ENCODE measurements at places on chromosomes 16 and 17. TPM values are rescaled to one million over a fixed set of nuclear protein-coding genes. Genes with fewer than 3 reads are reported as not detected.

Gene PRSS27
- 0.46 TPM for polyA plus RNA-seq

DNA sequence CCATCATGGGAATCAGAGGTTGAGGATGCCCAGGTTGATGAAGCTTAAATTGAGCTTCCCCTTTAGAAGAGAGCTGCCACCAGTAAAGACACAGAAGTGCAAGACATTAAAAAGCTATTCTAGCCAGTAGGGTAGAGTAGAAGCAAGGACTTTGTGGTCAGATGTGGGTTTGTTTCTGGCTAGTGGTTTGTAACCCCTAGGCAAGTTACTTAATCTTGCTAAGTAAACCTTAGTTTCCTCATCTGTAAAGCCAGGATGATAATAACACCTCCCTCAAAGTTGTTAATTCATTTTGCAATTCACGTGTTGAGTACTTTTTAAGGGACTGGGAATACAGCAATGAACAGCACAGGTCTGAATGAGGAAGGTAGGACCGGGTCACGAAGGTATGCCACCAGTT, 3.6 kb downstream of the SNTB2 start:
- no peak for DNase-seq

Gene SBK1
- polyA plus RNA-seq, result 2.9 TPM

DNA sequence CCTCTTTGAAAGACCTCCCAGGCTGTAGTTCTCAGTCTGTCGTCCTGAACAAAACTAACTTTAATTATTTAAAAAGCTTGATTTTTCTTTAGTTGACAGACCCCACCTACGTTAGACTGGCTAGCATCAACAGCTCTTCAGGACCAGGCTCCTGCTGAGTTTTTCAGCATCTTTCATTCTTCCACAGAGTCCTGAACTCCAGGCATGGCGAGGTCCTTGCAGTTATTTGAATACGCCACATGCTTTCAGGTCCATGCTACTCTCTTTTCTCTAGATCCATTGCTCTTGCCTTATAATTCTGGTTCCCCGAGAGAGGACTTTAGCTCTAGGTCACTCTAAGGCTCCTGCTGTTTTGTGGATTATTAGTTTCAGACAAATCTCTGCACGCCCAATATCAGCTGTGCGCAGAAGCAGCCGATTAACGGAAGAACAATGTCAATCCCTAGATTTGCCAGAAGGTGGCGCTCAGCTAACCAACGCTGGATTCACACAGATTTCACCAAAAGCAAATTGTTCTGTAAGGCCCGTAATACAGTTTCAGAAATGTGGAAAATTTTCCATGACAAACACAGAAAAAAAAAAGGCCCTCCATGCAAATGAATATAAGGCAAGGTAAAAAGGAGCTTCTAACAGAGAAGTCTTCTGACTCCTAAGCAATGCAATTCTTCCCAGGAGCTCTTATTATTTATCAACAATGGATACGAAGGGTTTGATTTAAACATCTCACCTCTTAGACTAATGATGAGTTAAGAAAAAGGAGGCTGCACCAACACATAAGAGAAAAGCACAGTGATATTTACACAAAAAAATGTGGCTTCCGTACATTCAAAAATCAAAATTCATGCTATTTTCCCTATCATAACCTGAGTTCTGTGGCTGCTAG, 33.5 kb upstream of the BCO1 start:
- no peak for DNase-seq

DNA sequence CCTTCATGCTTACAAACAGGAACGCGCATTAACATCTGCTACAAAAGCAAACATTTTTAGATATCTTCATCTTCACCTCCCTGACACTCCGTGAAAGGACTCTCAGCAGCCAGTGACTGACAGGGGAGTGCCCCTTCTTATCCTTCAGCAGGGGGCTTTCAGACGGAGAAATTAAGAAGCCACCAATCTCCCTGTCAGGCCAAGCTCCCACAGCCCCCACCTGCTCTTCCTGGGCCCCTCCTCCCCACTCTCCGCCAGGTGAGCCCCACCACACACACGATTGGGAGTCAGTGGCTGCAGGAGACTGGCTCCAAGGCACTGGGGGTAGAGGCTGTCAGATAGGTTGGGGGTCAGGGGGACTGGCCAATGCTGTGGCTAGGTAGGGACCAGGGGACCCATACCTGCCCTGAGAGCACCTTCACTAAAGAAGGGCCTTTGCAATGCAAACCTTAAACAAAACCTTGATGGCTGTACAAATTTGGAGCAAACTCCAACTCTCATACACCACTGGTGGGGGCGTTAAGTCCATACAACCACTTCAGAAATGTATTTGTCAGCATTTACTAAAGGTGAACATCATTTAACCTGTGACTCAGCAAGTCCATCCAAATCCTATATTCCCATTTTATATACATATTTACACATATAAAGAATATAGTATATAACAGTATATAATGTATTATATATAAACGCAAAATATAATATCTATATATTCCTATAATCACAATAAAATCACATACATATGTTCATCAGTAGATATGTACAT, 232.2 kb downstream of the ZNF423 start:
- DNase-seq, result no peak

DNA sequence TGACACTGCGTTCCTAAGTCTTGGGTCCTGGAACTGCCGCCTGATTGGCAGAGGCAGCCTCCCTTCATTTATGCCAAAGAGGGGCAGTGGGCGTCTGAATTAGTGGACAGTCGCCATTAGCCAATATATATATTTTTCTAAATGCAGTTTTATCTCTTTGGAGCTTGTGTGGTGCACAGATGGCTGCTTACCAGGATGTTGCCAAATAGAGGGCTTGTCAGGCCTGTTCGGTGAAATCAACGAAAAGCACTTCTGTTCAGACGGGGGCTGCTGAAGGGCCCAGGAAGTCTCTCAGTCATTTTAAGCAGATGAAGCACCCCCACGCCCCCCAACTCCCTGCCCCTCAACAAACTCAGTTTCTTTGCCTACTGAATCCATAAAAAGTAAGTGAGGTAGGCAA, 66.0 kb downstream of the RAP1GAP2 start:
- DNase-seq, result no peak

DNA sequence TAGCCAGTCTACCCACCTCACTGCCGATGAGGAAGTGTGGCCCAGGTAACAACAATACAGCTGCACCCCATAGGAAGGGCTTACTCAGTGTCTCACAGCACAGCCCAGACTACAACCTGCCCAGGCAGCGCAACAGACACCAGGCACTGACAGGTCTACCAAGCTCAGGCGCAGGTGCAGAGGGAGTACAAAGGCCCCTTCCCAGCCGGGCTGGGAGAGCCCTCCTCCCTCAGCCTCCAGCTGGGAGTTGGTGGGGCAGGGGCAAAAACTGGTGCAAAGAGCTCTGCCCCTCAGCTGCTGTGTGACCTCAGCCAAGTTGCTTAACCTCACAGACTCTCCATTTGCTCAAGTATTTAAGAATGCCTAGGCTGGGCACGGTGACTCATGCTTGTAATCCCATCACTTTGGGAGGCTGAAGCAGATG, 112.6 kb upstream of the LHX1 start:
- no peak for DNase-seq

Gene METTL23
- 41.8 TPM for polyA plus RNA-seq

Gene MPO
- 0.15 TPM for polyA plus RNA-seq

Gene CCNF
- 0.93 TPM for polyA plus RNA-seq

DNA sequence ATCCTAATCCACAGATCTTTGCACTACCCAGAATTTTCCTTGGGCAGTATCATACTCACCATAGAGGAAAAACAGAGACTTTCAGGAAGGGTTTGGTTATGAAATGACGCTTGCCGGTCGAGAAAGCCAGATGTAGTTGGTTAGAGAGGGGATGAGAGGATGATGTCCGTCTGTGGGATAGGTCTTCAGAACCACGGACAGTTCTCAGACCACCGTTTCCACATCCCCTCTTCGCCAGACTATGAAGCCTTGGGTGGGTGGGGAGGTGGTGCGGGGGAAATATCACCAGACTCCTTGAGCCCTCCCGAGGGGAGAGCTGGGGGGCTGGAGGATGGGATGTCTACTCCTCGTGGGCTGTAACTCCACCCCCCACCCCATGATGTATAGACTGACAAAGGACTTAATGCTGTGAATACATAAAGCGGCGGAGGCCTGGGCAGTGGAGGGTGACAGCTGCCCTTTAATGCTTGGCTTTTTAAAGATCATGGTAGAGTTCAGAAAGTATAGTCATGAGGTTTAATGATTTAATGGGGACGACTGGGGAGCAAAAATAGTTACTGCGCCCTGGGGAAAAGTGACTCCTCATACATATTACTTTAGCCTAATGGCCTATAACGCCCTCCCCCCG, 96.6 kb downstream of the MRM1 start:
- DNase-seq, result no peak

Gene UMOD
- not detected for polyA plus RNA-seq

Gene TUFM
- 286 TPM for polyA plus RNA-seq

- no peak for DNase-seq
Measured at GRCh38 chr17:37779554-37779953, 34.7 kb upstream of the HNF1B start.

DNA sequence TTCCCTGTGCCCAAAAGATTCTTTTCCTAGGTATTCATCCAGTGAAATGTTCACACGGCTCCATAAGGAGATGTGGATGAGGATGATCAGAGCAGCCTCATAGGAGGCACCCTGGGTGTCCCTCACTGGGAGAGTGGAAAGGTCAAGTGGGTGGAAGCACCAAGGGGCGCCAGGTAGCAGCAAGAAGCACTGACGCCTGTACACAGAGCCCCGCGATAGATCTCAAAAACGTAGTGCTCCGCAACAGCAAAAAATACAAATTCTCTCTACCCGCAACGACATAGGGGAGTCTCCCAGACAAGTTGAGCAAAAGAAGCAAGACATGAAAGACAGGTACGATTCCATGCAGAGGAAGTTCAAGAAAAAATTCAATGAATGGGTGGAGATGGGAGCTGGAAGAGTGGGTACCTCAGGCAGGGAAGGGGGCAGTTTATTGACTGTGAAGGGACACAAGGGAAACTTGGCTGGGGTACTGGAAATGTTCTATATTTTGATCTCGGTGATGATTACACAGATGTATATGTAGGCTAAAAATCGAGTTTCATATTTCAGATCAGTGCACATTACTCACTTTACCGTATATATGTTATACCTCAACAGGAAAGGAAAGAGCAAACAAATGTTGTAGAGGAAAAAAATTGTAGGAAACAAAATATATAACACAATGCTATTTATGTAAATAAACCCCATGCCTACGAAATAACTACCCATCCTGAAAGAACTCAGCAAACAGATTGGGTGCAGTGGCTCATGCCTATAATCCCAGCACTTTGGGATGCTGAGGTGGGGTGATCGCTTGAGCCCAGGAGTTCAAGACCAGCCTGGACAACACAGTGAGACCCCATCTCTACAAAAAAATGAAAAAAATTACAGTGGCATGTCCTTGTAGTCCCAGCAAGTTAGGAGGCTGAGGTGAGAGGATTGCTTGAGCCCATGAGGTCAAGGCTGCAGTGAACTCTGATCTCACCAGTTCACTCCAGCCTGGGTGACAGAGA, 17.8 kb upstream of the ETV4 start:
- DNase-seq, result no peak

Gene RUNDC3A
- polyA plus RNA-seq, result not detected

DNA sequence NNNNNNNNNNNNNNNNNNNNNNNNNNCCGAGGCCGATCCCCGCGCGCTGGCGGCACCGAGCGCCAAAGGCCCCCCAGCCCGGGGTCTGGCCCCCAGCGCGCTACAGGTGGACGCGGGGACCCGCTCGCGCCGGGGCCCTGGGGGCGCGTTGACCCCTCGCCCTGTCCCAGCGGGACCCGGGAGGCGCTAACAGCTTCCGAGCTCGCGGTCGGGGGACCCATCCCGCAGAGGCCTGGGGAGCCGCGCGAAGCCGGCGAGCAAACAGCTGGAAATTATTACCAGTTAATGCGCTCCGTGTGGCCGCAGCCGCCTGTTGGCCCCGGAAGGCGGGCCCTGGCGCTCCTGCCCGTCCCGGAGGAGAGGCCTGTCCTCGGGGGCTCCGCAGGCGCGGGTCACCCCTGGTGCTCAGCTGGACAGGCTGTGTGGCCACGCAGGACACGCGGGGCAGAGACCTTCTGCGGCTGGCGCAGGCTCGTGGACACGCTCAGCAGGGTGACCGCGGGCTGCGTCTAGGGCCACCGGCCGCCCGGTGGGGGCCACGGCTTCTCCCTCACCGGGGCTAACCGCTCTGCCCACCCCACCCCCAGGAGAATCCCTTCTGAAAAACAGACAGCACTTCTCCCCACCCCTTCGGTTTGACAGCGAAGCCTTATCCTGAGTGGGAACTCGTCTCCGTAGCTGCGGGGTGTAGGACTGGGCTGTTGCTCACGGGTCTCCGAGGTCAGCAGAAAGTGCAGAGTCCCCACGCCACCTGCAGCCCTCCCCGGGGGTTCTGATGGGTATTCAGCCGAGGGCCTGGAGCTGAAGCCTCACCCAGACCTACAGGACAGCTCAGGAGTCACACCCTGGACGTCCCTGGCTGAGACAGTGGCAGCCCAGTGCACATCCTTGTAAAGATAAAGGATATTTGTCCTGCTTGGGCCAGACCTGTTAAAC, 138.7 kb upstream of the RPH3AL start:
- DNase-seq, result peak; percentile 43
